Endothelial cell of umbilical vein (primary cell): ENCODE measurements at places on chromosomes 11 and 22. TPM values are rescaled to one million over a fixed set of nuclear protein-coding genes. Genes with fewer than 3 reads are reported as not detected.

Gene KCNQ1
- 0.09 and 0.21 TPM in 2 replicates for total RNA-seq

Gene GPHA2
- not detected in 2 replicates for total RNA-seq

Gene PANX3
- not detected in 2 replicates for total RNA-seq

Gene COPB1
- 145 and 146 TPM in 2 replicates for total RNA-seq

Gene BAIAP2L2
- 0.16 and 0.20 TPM in 2 replicates for total RNA-seq

Gene OR10A3
- total RNA-seq = not detected in 2 replicates

Gene CREB3L1
- 0.78 and 0.84 TPM in 2 replicates for total RNA-seq

Gene FJX1
- 23.7 and 26.6 TPM in 2 replicates for total RNA-seq
